ELR (cell line): ENCODE measurements at places on chromosomes 7 and 10.
A peak's percentile ranks its signal among the peaks of the same experiment; 100 is the strongest.

DNA sequence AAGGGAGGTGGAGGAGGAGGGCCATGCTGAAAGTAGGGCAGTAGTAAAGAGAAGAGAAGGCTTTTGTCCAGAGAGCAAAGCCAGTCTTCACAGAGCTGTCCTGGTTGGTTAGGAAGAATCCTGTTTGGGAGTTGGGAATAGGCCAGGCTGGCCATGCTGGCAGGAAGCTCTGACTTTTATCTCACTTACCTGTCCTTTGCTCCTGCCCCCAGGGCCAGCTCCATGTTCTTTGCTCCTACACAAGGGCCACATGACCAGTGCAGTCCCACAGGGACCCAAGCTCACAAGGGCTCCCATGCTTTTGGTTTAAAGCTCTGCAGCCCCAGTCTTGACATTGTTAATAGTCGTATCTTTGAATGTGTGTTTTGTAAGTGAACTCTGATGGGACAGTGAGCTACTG lies 161.6 kb upstream of the KMT2E start:
- no peak for DNase-seq

DNA sequence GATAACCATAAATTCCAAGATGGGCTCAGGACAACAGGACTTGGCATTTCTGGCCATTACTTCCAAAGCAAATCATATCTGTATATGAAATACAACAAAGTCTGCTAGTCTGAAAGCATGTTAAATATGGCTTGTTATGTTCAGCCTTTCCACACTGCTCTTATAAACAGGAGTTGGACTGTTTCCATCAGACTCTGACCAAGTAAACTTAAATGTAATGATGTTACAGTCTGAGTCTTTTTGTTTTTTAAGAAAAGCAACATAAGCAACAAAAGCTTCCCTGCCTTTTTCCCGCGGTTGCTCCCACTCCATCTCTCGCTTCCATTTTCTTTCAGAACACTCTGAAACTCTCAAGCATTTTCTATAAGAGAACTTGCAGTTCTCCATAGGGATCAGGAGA lies 8.1 kb upstream of the CDCA7L start:
- no peak for DNase-seq

DNA sequence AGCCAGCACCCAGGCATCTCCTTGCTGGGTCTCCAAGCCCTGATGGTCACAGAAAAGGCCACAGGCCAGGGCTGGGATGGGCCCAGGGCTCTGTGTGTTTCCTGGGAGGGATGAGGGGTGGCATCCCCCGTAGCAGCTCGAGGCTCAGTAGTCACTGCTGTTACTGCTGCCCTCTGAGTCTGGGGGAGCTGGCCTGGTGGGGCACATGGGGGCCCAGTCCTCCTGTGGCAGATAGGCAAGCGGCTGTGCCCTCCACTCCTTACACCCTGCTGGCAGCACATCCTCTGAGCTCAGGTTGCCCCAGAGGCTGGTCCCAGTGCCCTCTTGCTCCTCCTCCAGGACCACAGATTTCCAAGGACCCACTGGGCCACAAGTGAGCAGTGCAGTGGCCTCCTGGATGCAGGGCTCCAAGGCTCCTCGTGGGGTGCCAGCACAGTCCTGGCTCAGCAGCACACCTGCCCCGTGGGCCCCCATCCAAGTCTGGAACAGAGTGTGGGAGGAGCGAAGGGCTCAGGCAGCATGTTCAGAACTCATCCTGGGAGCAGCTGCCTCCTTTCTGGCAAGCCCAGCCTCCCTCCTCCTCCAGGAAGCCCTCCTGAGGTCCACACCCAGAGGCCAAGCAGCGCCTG lies 31.5 kb upstream of the TUBB8 start:
- DNase-seq: no peak

- no peak for DNase-seq
Observed at GRCh38 chr10:37703833-37704382, 153.5 kb downstream of the ZNF248 start.

GRCh38 chr7:66443946-66444345 lies 184.7 kb upstream of the KCTD7 start:
- peak; percentile 2 for DNase-seq

DNA sequence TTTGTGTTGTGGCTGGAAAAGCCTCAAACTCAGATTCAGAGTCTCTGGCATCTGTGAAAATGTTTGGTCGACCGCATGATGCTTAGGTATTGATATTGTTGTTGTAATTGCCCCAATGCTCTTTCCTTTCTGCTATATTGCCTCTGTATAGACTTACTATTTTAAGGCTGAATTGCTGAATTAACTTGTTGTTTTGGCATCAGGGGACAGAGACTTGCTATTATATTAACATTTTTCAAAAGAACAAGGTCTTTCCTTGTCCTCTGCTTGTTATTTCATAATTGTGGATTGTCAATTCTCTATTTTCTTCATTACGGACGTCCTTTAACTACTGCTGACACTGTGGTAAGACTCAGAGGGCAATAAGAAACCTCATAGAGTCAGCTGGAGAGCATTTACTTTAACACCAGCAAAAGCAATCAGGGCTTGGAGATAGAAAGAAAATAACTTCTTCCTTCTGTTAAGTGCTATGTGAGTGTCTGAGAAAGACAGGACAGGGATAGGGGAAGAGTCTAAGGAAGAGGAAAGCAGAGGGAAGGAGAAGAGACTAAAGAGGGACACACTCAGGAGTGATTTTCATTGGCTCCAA lies 17.6 kb downstream of the CPED1 start:
- no peak for DNase-seq

DNA sequence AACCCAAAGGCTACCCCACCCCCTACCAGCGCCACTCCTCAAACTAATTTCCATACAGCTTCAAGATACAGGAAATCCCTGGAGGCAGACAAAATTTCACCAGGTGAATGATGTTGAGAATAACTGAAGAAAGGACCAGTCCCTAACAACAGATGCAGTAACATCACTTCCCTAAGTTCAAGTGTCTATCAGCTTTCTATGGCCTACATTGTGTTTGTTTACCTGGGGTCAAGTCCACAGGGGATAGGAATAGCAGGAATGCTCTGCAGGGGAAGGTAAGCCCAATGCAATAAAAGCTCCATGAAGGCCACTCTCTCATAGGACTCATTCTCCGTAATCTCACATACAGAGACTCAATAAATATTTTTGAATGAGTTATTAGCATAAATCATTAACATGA lies 26.9 kb downstream of the FAM13C start:
- no peak for DNase-seq

- DNase-seq: no peak
Observed at GRCh38 chr10:44261296-44261695, 123.6 kb downstream of the CXCL12 start.

GRCh38 chr7:76196786-76197185 lies 4.9 kb upstream of the SRRM3 start:
- DNase-seq: no peak

- no peak for DNase-seq
Observed at GRCh38 chr10:68053553-68053952, 21.5 kb downstream of the HERC4 start.

DNA sequence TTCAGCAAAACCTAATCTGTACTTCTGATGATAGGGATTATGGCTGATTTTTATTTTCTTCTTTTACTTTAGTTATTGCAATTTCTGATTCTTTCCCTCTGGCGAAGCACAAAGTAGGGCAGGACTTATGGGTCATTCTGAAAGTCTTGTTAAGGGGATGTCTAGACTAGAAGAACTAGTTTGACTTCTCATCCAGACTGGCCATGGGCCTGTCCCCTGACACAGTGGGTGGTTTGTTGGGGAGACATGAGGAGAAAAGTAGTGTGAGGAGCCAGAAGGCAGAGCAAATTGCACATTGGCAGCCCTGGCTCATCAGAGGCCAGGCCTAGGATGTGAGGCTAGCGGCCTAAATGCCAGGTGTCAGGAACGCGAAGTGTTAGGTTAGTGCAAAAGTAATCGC lies 152.8 kb downstream of the RTKN2 start:
- DNase-seq: no peak

DNA sequence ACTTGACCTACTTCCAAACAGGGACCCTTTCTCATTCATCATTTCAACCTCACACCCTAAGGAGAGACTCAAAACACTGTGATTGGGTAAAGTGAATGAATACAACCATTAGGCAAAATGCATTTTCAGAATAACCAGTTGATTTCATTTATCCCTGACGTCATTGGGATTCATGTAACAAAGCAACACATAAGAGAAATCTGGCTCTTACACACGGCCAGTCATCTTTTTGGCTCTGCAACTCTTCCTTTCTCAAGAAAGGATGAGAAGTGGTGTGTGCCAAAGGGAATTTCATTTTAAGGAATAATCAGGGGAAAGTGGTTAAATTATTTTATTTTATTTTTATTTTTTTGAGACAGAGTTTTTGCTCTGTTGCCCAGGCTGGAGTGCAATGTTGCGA lies 83.1 kb downstream of the CPVL start:
- no peak for DNase-seq

DNA sequence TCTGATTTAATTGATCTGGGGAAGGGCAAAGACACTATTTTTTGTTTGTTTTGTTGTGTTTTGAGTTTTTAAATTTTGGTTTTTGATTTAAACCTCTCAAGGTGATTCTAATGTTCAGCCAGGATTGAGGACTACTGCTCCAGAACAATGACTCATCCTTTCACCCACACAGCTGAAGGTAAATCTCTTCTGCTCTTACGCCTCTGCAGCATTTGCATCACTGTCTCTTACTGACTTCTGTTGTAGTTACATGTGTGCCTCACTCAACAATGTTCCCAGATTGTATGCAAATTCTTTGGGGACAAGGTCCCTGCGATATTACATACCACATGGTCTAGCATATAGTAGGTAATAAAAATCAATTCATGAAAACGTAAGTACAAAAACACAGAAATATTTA lies 467.5 kb upstream of the LRRN3 start:
- DNase-seq: no peak

- no peak for DNase-seq
Observed at GRCh38 chr7:35015346-35015859, 21.9 kb downstream of the DPY19L1 start.

DNA sequence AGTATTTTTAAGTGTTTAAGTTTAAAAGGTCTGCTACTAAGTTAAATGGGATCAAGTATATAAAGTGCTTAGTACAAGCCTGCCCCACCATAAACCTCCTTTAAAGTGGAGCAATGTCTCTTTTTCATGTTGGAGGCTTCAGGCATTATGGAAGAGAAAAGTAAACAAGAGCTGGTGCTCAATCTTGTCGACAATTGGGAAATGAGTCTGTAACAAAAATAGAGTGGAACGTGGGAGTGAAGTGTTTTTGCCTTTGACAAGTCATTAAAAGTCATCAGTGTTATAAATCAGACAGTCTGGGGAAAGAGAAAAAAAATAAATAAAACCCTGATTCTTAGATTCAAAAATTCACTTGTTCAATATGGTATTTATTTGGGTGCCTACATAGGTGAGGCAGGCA lies 44.7 kb downstream of the DNAJC12 start:
- DNase-seq: no peak

- DNase-seq: peak; percentile 79
Observed at GRCh38 chr7:41698726-41699125, 4.2 kb downstream of the INHBA start.
